Activated naive CD4-positive, alpha-beta T cell treated with anti-CD3 and anti-CD28 coated beads, Interleukin-2, amount 10 ng/mL, durations not matched to agents 5 hours and 36 hours (primary cell): ENCODE measurements at places on chromosomes 6 and 20. TPM values are rescaled to one million over a fixed set of nuclear protein-coding genes. Genes with fewer than 3 reads are reported as not detected.

RAB44 gene
- total RNA-seq, result not detected

RBBP8NL gene
- not detected for total RNA-seq

C2 gene
- 0.51 TPM for total RNA-seq

MEP1A gene
- not detected for total RNA-seq

GCLC gene
- 24.1 TPM for total RNA-seq

C20orf141 gene
- total RNA-seq, result not detected

MYBL2 gene
- total RNA-seq, result 64.7 TPM

ETV7 gene
- total RNA-seq, result 5.2 TPM

HDGFL1 gene
- total RNA-seq, result not detected

MUC21 gene
- total RNA-seq, result not detected

RAET1E gene
- total RNA-seq, result not detected

TUBB2B gene
- not detected for total RNA-seq
